ENCODE measurements at places on chromosomes 5 and 9.

- DNase-seq: peak; percentile 53
Observed at GRCh38 chr5:172096207-172096940, 89.9 kb upstream of the FBXW11 start.

DNA sequence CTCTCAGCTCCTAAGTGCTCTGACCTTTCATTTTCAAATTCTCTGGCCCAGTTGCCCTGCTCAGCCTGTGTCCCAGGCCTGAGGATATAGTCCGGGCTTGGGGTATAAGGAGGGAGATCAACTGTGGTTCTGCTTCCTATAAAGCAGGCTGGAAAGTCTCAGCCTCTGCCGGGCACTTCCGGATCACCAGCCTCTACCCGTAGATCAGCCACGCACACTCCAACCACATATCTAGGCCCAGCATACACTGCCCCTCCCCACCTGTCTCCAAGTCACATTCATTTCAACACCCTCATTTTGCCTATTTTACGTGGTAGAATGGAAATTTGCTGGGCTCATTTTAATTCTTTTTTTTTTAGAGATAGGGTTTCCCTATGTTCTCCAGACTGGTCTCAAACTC, 3.1 kb downstream of the ZER1 start:
- DNase-seq: no peak

DNA sequence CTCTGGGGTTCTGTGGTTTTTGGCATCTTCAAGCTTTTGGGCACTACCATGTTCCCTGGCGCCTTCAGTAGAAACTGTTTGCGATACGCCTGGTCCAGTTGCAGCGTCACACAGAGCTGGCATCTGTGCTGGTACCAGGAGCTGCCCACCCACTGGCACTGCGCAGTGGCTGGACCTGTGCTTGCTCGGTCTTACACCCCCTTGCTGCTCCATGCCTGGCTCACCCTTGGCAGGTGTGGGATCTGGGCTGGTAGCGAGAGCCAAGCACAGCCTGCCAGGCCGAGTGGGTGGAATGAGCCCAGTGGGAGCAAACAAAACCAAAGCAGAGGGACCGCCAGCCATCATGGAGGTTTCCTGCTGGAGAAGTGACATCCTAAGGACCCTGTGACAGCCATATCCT, 170.2 kb upstream of the IRX2 start:
- DNase-seq: no peak

DNA sequence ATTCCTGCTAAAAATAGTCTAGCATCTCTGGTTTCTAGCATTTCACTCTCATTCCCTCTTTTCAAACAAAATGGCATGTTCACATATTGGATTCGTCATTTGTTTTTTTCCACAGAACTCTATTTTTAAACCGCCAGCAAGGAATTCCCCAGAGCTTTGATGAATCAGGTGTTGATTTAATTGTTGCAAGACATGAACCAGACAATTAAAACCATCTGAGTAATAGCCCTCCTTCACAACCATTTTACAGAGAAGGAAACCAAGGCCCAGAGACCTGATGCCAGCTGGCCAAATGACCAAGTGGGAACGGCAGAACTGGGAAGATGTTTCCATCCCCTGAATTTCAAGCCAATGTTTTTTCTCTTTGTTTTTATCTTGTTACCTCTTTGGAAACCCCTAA, 167.0 kb downstream of the CAAP1 start:
- DNase-seq: no peak

DNA sequence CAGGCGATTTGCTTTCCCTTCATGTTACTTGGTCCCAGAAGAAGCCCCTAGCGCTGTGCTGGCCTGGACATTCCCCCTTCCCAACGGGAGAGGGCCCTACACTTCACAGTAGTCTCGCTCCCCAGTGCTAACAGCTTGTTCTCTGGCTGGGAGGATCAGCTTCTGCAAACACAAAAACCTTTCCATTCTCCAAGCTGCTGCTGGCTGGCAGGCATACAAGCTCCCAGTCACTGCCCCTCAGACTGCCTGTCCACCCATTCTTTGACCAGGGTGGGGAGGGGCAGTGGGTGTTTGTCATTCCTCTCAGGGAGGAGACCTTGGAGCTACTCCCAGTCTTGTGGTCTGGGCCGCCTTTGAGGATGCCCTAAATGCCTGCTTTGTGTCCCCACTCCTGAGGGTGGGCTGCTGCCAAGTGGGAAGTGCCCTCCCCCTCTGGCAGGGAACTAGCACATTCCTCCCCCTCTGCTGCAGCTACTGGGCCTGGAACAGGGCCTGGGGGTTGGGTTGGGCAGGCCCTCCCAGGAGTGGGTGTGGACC, 20.8 kb downstream of the ENHO start:
- DNase-seq: no peak

DNA sequence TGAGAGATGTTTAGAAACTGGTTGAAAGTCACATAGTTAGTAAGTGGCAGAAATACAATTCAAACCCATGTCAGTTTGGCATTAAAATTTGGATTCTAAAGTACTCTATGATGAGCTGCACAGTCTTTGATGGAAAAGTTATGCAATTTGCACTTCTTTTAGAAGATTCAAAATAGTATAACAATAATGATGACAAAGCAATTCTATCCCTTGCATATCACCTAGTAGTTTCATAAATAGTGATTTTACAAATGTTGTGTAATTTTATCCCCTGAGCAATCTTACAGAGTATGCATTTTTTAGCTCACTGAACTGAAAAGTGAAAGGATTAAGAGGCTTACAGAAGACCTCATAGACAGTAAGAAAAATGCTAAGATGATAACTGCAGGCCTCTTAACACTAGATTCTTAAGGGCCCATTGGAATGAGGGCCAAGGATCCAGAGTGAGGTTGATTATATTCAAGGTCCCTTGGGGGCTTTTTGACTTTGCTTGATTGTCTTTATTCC, 3.7 kb downstream of the C5orf46 start:
- DNase-seq: no peak

- no peak for DNase-seq
Observed at GRCh38 chr5:93278896-93279295, 302.1 kb downstream of the NR2F1-AS1 start.

- no peak for DNase-seq
Observed at GRCh38 chr5:139495638-139496435, 13.3 kb upstream of the STING1 start.

- no peak for DNase-seq
Observed at GRCh38 chr5:94674490-94675382, 56.3 kb downstream of the SLF1 start.

- DNase-seq: no peak
Observed at GRCh38 chr5:55102348-55102747, at the start of gene GZMA. Gene GZMA (plus strand): TSS chr5:55102646. CDS start chr5:55102683, 37 bp downstream.

- no peak for DNase-seq
Observed at GRCh38 chr5:177098470-177099141, 11.9 kb downstream of the FGFR4 start.

GRCh38 chr9:137784046-137784445, 93.5 kb upstream of the CACNA1B start:
- no peak for DNase-seq

GRCh38 chr9:111966124-111966723, 69.6 kb downstream of the UGCG start:
- DNase-seq: no peak

DNA sequence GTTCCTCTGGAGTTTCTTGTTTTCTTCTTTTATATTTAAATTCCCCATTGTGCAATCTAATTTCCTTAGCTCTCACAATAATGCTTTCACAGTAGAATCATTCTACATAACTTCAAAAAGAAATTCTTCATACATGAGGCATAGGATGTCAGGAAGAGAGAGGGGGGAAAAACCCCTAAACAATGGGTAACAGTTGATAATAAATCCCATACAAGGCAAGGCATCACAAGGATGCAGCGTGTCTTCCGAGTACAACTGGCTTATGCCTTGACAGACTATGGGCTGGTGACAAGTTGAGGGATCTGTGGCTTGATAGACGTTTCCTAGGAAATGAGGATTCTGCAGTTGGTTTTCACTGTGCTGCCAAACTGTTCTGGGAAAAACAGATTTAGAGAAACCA, 247.4 kb downstream of the ARL15 start:
- no peak for DNase-seq

DNA sequence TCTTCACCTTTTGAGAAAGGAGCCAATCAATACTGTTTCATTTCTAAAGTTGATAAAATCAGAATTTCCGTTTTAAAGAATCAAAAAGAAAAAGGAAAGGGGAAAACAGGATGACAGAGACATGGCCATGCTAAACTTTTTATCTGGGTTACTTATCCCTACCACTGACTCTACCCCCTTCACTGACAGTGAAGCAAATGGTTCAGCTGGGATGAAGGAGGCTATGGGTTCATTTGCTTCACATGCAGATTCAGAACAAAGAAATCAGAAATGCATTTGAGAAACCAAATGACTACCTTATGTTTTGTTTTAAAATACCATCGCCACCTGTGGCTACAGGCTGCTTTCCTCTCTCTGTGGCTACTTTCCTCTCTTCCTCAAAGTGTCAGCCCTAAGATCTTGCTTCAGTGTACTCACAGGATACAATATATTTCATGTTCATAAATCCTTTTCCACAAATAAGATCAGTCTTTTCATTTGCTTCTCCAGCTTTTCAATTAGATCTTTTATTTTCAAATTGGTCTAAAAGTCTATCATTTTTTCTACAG, 53.3 kb downstream of the LPAR1 start:
- no peak for DNase-seq

DNA sequence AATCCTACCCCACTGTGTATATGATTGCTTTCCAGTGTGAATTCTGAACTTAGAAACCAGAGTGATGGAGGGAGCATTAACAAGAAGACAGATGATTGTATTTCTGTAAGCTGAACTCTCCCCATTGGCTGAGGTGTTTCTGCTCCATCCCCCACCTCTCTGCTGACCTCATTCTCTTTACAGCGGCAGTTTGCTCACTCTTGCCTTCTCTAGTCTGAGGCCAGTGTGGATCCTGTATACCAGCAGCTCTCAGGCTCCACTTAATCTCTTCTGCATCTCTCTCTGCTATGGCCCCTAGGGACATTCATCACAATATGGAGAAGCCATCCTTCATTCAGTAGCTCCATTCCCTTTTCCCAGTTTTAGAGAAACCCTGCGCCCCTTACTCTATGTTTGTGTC, 358.8 kb downstream of the MAN2A1 start:
- DNase-seq: no peak

- no peak for DNase-seq
Observed at GRCh38 chr9:130120832-130121231, 51.4 kb upstream of the NCS1 start.

DNA sequence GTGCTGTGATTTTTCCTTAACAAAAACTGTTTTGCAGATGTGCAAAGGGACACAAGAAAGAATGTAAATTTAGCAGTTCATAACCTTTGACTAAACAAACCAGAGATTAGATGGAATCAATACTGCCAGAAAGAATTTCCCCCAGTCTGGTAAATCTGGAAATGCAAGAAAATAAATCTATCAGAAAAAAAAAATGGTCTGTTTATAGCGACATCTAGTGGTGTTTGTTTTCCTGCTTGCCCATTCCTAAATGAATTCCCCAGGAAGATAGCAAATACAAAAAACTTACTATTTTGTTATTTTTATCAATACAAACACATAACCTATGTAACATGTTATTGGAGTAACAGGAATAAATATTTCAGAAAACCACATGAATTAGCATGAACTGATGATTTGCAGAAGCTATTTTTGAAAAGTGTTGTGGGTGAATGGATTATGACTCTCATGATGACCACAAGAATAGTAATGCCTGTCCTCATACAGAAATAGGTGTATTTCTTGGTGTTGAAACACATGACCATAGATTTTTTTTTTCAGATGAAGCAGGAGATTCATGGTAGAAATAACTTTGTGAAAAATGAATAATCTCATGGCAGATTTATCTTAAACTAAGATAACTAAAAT, 1703.8 kb downstream of the MAT2B start:
- DNase-seq: peak; percentile 4

DNA sequence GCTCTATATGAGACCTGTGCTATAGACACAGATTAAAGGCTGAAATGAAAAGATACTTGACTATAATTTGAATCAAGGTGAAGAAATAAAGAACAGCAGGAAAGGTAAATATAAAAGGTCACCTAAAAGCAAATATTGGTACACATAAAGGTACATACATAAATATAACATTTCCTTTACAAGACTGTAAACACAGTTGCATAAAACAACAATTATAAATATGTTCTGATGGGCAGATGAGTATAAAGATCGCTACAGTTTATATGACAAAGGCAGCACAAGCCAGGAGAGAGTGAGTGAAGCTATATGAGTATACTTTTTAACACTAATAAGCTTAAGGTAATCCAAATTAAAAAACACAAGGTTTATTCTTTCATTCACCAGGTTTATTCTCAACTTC, 114.5 kb downstream of the OXCT1 start:
- no peak for DNase-seq

- no peak for DNase-seq
Observed at GRCh38 chr9:94991961-94992907, 265.7 kb downstream of the AOPEP start.

- no peak for DNase-seq
Observed at GRCh38 chr5:169218176-169218575, 82.8 kb downstream of the SLIT3 start.

GRCh38 chr5:82982846-82983245, 94.3 kb downstream of the TMEM167A start:
- no peak for DNase-seq

- DNase-seq: no peak
Observed at GRCh38 chr5:143695941-143696340, 116.0 kb upstream of the HMHB1 start.

GRCh38 chr5:6829150-6829784, 116.0 kb downstream of the TENT4A start:
- DNase-seq: no peak

GRCh38 chr9:136492978-136493522, 10.2 kb upstream of the SEC16A start:
- no peak for DNase-seq

DNA sequence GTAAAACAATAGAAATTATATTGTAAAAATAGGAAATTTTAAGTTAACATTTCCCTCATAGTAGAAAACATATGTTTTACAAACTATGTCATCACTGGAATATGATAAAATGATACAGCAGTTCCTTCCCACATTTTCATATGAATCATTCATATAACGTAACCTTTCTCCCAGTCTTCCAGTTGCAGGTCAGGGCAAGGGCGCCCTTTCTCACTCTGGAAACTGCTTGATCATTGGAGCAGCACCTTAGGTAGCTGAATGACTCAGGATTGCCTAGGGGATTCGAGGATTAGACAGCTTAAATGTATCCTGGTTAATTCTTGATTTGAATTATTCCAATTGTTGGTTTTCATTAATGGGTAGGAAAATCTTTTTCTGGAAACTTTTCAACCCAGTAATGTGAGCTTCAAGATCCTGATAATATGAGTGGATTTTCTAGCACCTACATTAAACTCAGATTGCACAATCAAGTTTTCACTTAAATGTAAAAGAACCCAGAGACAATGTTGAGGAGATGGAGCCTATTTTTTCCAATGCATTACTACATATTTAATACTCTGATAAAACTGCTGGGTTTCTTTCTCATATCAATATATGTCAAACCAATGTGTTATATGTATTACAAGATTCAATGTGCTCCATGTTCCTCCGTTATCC, 32.6 kb upstream of the ANXA1 start:
- no peak for DNase-seq

Data from nephron progenitor cell (in vitro differentiated cells).